Motor neuron (in vitro differentiated cells): ENCODE measurements at places on chromosomes 2 and 18.

- no peak for ATAC-seq
Observed at GRCh38 chr2:11993749-11994148, 247.3 kb downstream of the LPIN1 start.

DNA sequence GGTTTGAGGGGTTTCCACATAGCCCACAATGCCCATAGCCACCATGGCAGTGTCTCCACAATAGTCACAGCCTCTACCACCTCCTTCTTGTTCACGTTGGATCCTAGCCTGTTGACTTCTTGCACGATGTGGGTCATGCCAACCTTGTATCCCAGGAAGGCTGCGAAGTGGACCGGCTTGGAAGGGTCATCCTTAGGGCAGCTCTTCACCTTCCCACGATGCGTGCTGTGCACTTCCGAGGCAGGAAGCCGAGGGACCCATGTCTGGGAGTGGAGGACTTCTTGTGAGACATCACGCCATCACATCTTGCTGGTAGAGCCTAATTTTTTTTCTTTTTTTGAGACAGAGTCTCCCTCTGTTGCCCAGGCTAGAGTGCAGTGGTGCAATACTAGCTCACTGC, 144.6 kb upstream of the ASB18 start:
- no peak for ATAC-seq

DNA sequence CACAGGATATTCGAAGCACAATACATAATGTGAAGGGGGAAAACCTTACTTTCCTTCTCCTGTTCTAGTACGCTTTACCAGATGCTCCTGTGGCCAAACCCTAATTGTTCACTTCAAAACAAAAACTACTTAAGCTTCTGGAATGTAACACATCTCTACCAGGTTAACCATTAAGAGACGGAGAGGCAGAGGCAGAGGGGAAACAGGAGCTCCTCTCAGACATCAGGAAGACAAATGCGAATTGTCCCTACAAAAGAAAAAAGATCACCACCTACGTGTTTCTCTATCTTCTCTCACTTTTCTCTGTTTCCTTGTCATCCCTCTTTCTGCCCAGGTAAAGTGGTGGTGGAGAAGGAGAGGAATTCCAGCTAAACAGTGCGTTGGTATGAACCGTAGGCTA, 266.8 kb downstream of the NRXN1 start:
- no peak for ATAC-seq

DNA sequence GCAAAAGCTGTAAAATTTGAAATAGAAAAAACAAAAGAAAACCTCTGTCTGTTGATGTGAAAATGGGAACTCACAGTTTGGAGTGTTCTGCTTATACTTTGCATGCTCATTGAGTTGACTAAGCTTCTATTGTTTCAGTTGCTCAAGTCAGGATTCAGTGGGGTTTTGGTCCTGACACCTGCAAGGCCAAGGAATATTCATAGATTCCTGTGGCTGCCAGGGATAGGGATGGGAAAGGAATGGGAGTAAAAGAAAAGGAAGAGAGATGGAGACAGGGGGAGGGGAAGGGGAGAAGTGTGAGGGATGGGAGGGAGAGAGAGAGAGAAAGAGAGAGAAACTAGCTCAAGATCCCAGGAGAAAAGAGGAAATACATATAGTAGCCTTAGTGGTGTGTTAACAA, 1.3 kb downstream of the CPS1 start:
- ATAC-seq, result no peak

DNA sequence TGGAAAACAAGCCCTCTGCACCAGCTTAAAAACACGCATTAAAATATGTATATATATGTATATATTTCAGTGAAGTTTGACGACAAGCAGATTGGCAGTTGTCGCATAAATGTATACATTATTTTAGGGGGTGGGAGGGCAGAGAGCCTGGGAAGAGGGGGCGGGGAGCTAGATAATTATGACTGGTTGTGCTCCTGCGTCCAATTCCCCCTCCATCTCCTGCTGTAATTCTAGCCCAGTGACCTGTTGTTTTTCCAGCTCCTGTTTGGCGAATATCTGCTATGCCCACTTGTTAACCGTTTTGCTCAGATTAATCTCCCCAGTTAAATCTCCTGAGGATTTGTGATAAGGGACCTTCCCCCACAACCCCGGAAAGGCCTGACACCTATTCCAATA, 656 bp downstream of the UNC80 start:
- peak; percentile 16 for ATAC-seq

DNA sequence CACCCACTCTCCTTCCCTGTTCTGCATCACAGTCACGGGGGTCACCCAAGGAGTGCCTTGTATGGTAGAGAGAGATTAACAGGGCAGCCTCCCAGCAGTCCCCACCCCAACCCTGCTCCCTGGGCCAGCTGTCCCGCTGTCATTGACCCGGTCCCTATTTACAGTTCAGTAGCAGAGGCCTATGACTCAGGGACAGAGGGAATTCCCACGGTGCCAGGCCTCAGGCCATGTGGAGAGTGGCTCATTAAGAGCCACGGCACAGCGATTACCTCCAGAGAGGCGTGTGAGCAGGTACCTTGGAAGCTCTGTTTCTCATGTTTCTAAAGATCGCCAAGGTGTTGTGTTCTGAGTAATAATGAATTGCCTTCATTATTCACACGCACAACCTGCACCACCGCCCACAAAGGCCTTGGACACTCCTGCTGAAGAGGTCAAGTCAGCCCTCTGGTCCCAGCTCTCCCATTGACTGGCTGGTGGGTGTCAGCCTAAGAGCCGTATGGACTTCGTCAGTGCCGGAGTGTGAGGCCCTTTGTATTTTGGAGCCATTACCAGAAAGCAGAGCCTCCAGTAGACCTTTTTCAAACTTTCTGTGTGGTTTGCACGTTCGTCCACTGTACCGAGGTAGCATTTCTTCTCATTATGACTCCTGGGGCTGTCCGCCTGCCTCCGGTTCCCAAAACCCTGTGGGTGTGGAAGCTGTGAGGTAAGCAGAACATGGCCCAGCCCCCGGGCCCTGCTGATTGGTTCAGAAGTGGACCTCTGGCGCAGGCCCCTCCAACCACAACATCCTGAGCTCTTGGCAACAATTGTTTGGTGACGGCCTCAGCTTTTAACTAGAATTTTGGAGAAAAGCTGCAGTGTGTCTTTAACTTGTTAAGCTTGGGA, 47.0 kb downstream of the SERTAD2 start:
- peak; percentile 18 for ATAC-seq

- ATAC-seq, result peak; percentile 85
Observed at GRCh38 chr2:180607514-180608049, 372.8 kb upstream of the UBE2E3 start.

- ATAC-seq, result no peak
Observed at GRCh38 chr2:235568431-235568830, 74.6 kb downstream of the AGAP1 start.

DNA sequence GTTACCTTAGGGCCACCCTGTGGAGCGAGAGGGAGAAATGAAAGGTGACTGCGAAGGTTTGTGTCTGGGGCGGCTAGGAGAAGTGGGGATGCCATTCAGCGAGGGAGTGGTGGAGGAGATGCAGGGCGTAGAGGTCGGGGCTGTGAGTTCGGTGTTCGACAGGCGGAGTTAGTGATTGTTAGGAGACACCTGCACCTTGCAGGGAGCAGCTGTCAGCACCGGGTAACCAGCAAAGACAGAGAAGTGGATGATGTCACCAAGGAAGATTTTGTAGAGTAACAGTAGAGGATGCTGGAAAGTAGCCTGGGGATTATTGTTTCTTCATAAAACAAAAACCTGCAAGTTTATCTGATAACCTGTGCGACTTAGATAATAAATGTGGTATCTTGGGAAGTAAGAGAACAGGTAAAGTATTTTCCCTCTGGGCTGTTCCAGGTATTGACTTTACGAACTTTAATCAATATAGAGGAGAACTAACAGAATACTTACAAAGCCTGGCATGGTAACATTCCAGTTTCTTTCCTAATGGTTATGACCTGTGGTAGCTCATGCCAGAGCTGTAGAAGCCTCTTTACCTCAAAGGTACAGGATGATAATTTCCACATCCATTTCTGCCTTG, 63.8 kb downstream of the SPTBN1 start:
- ATAC-seq, result peak; percentile 6

GRCh38 chr2:27461118-27461517, 18.9 kb downstream of the KRTCAP3 start:
- no peak for ATAC-seq

DNA sequence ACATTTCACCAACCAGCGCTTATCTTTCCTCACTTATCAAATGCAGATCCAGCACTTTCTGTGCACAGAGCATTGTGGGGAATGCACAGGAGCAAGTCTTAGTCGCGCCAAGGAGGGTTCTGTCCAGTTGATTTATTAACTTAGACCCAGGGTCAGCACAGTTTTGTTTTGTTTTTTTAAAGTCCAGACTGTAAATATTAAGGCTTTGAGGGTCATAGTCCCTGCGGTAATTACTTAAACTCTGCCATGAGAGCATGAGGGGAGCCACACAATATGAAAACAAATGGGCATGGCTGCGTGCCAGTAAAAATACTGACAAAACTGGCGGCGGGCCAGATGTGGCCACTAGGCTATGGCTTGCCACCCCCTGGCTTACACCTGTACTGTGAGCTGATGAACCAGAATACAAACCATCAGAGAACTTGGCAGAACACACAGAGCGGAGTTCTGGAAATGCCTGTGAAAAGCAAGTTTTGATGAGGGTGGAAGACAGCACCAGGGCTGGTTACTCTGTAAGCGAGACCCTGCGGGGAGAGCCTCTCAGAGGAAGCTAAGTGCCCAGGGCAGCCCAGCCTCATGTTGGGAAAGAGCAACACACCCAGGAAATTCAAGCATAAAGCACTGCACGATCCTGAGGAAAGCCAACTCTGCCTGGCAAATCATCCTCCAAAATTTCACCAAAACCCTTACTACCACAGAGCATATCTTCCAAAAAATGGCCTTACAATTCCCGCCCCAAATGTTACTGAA, 43.6 kb downstream of the L3MBTL4 start:
- ATAC-seq, result no peak

DNA sequence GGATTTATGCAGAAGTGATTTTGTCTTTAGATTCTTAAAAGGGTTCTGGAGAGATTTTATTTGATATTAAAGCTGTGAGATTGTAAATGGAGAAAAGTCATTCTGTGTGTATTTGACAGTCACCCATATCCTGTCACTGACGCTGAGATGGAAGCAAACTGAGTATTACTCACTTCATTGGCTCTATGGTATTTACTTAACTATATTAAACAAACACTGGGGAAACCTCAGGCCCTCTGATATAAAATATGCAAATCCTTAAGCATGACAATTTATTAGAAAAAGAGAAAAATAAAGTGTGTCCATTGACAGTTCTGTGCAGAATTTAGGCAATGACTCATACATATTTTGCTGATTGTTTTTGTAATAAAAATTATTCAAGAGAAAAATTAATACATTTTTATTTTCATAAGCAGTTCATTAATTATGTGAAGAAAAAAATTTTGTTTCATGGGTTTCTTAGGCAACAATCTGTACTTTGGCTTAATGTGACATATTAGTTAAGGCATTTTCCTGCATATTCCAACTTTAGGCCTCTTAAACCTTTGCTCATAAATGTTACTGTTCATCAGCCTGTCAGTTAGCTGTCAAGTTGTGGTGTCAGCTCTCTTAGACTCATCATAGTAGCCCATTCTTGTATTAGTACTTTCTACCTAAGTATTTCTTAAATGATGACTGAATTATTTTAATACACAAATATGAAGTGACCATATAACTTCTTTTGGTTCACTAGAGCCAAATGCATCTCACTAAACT, 99.9 kb downstream of the PARD3B start:
- ATAC-seq, result no peak

DNA sequence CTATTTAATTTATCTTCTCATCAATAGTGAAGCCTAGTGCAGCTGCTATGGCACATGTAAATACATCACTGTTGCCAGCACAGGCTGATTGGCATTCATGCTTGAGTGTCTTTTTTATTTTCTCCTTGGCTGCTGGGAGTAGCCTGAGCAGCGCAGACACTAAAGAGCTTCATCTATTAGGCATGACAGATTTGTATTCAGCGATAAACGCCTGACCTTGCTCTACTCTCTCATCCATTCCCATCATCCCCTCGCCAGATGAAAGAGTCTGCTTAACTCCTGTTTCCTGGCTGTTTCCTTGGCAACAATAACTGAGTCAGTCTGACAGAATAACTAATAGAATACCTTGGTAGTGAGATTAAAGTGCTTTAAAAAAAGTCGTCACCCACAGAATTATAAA, 753.6 kb downstream of the DCC start:
- no peak for ATAC-seq

- no peak for ATAC-seq
Observed at GRCh38 chr2:75952173-75952572, 241.5 kb upstream of the GCFC2 start.

- peak; percentile 79 for ATAC-seq
Observed at GRCh38 chr18:7417727-7418126, 149.4 kb upstream of the PTPRM start.

- ATAC-seq, result no peak
Observed at GRCh38 chr2:55885127-55885943, 38.2 kb downstream of the EFEMP1 start.

DNA sequence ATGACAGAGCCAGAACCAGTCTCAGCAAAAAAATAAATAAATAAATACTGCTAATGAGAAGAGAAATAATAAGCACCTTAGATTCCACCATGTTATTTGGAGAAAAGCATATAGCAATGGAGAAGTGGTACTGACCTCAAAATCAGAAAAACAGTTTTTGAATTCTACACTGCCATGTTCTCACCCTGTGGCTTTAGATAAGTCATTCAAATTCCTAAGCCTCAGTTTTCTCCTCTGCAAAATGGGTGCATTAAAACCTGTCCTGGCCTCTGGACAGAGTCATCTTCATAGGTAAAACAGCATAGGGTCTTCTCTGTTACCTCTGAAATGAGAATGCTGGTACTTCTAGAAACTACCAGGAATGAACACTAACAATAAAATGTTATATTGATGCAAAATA, 62.2 kb upstream of the RMP24 start:
- ATAC-seq, result no peak

- no peak for ATAC-seq
Observed at GRCh38 chr2:127618551-127619202, 27.3 kb upstream of the GPR17 start.

DNA sequence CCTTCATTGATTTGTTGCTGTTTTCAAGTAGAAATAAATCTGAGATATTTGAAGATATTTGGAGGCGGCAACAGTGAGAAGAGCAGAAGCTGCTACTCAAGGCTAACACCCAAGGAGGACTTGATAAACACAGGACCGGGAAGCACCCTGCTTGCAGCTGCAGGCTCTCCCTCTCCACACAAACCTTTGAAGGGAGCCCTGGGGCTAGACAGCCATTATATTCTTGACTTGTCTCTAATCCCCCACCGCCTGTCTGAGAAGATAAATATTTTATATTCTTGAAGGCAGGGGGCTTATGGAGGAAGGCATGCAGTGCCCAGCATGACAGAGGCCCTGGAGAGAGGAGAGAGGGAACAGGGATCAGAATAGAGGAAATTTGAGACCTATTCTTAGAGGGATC, 50.9 kb upstream of the SMAD2 start:
- ATAC-seq, result peak; percentile 30

- ATAC-seq, result no peak
Observed at GRCh38 chr2:115584507-115584906, 1142.1 kb downstream of the DPP10 start.

DNA sequence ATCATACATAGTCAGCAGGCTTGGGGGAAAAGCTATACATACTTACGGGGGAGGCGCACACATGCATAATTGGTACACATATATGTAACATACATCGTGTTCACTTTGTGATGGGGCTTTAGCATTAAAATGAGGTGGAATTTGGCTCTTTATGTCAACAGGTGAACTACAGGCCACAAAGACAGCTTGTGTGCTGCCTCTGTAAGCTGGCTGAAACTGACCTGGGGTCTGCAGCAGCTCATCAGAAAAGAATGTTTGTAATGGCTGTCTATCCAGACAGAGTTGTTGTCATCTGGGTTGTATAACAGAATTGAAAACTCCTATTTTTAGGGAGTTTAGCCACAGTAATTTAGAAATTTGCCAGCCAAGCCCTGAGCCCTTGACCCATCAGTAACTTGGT, 4.7 kb upstream of the KCNG3 start:
- ATAC-seq, result no peak
